ENCODE measurements at places on chromosomes 11 and 22. TPM values are rescaled to one million over a fixed set of nuclear protein-coding genes. Genes with fewer than 3 reads are reported as not detected.

The DUSP8 gene
- 2.2 TPM for total RNA-seq

The DDTL gene
- 1.4 TPM for total RNA-seq

The PHOX2A gene
- not detected for total RNA-seq

The TRPC6 gene
- total RNA-seq = 0.51 TPM

The GAS2 gene
- total RNA-seq = 1.4 TPM

The UBQLNL gene
- total RNA-seq = 4.4 TPM

The LRRC10B gene
- total RNA-seq = 0.13 TPM

The CFAP300 gene
- not detected for total RNA-seq

The OR51B4 gene
- total RNA-seq = 0.49 TPM

The TSGA10IP gene
- not detected for total RNA-seq

The HOATZ gene
- total RNA-seq = not detected

The ZNF215 gene
- total RNA-seq = 7.0 TPM

The ART1 gene
- total RNA-seq = not detected

The MUC2 gene
- not detected for total RNA-seq

The OR2AG2 gene
- total RNA-seq = 0.26 TPM

The JHY gene
- total RNA-seq = 2.8 TPM

The OR56A1 gene
- total RNA-seq = 0.03 TPM

The NRGN gene
- total RNA-seq = 17.0 TPM

The C11orf16 gene
- not detected for total RNA-seq

The PRR14L gene
- 76.9 TPM for total RNA-seq
